Dermis microvascular lymphatic vessel endothelial cell (primary cell): ENCODE measurements at places on chromosomes 3 and 15. TPM values are rescaled to one million over a fixed set of nuclear protein-coding genes. Genes with fewer than 3 reads are reported as not detected.

DNA sequence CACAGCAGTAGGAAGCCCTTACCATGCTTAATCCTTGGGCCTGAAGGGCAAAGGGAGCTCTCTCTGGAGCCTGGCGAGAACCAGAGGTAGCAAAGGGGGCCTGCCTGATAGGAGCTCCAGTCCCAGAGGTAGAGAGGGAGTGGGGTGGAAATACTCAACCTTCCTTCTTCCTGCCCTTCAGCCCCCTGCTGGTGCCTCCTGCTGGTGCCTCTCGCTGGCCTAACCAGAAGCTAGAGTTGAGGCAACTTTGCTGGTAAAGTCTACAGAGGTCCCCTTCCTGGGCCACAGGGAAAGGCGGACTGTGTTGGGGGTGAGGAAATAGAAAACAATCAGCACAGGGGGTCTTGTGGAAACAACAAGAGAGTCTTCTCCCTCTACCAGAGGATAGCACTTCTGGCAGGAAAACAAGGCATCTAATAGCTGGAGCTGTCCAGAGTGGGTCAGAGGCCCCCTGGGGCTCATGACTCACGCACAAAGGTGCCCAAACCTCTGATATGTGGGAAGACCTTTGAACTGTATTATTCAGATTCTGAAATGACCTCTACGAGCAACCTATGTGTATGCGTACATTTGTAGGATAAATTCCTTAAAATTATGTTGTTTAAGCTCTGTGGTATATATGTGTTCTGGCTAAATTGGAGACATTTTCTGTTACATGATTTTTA lies 133.9 kb downstream of the LRRC28 start:
- DNase-seq, result no peak

GRCh38 chr15:89756897-89757296 lies 5.8 kb upstream of the MESP1 start:
- no peak for DNase-seq

- DNase-seq, result no peak
Measured at GRCh38 chr15:70585707-70586034, 177.7 kb downstream of the UACA start.

CYP19A1 gene
- total RNA-seq, result not detected in 2 replicates

GRCh38 chr3:15804553-15805095 lies 6.8 kb upstream of the ANKRD28 start:
- no peak for DNase-seq

DNA sequence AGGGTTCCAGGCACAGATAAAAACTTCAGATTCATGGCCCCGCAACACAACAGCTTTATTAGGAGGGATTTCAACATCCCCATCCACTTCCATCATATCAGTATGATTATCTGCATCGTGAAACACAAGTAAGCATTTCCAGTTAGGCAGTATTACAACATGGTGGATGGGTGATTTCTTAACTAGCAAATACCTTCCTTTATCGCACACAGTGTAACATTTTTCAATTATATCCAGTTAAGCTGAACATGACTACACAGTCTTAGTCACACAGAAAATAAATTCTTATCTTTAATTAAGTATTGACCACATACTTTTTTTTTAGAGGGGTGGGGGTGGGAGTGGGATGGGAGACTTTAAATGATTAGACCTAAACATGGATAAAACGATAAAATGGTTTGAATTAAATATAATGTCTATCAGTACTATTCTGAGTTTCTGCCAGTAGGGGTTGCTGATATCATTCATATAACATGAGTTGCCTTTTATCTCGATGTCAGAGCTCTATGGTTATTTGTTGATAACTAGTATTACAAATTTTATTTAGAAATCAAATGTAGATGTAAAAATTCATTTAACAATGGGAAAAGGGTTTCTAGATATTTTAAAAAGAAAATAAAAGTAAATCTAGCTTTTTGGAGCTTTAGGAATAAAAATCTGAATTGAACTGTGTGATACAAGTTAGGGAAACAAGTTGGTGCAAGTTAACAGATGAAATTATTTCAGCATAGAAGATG lies 146.6 kb downstream of the TBL1XR1 start:
- DNase-seq, result peak; percentile 65

GRCh38 chr3:105402287-105402801 lies 35.6 kb downstream of the ALCAM start:
- DNase-seq, result no peak

TPM1 gene
- total RNA-seq, result 165 and 241 TPM in 2 replicates

DNA sequence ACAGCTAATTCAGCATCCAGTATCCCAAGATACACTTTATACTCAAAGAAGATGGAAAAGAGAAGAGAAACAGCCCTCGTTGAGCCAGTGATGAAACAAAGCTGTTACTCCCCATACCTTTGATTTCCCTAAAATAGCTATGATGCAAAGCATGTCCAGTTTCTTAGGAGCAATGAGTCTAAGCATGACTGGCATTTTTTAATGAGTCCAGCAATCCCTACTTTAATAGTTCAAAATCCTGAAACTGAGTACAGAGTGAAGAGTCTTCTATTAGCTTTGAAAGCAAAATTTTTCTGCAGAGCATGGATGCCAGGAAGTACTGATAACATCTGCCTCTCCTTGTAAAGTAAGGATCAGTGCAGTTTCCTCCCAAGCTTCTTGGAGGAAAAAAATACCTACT lies 302.7 kb downstream of the IL5RA start:
- DNase-seq, result no peak

ZNF774 gene
- total RNA-seq, result 0.64 and 1.1 TPM in 2 replicates

SST gene
- total RNA-seq, result not detected in 2 replicates

DNA sequence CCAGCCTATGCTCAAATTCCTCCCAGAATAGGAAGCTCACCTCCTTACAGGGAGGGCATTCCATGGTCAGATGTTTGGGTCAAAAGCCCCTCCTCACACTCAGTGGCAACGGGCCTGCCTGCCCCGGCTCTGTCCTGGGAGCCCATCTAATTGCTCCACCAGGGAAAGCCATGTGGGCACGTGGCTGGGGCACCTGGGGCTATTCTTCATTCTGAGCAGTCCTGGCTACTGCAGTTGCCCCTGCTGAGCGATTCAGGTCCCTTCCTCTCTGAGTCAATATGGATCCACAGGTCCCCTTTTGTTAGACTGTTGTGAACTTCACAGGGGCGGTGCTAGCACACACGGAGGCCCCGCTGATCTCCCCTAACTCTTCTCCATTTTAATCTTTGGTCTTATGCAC lies 39.4 kb downstream of the TPRA1 start:
- no peak for DNase-seq

DNA sequence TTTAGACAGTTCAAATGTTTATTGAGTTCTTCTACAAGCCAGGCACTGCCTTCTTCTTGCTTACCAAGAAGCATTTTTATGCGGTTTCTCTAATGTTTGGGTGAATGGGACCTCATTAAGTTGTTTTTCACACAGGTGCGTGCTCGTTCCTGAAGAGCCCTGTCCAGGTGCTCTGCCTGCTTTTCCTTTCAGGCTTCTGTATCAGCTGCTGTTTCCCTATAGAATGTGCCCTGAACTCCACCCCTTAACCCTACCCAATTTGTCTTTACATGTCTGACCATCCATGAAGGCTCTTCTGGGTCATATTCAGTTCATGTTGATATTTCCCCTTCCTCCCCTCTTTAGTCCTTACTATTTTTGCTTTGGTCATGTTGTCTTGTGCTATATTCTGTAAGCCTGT lies 22.4 kb upstream of the GOLGA6L10 start:
- no peak for DNase-seq

MAGEL2 gene
- not detected in 2 replicates for total RNA-seq

DNA sequence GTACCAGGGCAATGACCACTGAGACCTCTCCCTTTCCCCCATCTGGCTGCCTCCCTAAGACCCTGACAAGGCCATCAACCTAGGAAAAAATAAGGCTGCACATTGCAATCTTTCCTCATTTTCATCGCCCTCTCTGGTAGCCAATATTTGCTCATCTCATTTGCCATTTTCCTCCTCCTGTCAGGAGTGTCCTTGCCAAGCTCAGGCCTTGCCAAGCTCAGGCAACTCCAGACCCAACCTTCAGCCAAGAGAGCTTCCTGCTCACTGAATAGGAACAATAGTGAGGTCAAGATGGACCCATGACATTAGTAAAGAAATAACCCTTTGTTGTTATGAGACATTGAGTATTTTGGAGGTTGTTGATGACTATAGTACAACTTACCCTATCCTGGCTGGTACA lies 380.3 kb downstream of the RSL24D1 start:
- no peak for DNase-seq

GRCh38 chr3:10619989-10620832 lies 114.8 kb upstream of the ATP2B2 start:
- DNase-seq, result no peak

GRCh38 chr15:77473328-77473727 lies 52.6 kb downstream of the HMG20A start:
- DNase-seq, result no peak

- DNase-seq, result no peak
Measured at GRCh38 chr3:21174461-21174860, 576.5 kb downstream of the ZNF385D start.

GRCh38 chr3:62229211-62229610 lies 144.1 kb downstream of the FEZF2 start:
- DNase-seq, result no peak

CTXND1 gene
- not detected in 2 replicates for total RNA-seq

GRCh38 chr3:179801263-179801662 lies 148.4 kb downstream of the USP13 start:
- DNase-seq, result no peak

DNA sequence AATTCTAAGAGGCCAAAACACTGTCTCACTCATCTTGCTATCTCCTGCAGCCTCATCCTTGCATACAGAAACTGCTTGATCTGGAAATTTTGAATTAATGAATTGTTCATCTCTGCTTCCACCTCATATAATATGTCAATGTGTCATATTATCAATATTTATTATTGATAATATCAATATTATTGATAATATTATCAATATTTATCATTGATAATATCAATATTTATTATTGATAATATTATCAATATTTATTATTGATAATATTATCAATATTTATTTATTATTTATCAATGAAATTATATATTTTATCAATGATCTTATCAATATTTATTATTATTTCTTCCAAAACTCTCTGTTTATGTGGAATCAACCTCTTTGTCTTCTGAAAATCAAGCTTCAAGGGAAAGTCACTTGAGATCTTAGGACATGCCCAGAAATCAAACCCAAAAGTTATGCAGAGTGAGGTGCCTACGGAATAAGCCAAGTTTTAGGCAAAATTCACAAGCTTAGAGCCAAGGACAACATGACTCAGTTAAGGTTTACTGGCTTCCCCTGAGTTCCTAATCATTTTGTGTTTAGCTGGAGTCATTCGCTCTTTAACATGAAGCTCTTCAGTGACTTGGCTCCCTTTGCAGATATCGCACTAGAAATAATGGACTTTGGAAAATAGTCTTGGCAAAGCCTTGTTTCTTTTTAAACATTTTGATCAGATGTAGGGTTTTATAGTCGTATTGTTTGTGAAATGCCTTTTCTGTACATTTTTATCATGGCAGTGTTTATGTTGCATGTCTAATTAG lies 297.1 kb upstream of the RARB start:
- DNase-seq, result no peak

DNA sequence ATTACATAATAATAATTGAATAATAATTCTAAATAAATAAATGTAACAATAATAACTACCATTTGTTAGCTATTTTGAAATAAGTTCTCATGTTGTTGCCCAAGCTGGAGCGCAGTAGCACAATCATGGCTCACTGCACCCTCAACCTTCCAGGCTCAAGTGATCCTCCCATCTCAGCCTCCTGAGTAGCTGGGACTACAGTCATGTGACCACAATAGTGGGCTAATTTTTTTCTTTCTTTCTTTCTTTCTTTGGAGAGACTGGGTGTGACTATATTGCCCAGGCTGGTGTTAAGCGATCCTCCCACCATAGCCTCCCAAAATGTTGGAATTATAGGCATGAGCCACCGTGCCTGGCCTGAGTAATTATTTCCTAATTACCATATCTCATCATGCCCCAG lies 30.9 kb upstream of the KCNMB3 start:
- no peak for DNase-seq

DNA sequence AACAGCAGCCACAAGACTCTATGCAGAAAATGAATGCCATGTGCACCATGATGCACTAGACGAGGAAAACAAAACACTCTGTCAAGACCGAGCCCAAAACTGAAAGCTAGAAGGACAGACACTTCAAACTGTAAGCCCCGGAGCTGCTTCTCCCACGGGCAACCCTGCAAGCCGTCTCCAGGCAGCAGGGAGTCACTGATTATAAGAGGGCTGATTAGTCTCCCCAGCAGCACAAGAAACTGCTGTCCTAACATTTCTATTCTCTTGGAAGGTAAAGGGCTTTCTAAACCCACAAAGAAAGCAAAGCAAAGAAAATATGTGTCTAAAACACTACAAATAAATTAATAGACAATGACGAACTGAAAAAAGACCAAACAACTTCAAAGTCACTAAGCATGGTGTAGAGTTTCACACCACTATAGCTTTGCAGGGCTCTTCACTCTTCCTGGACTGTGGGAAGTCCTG lies 15.5 kb downstream of the TBC1D2B start:
- no peak for DNase-seq

DNA sequence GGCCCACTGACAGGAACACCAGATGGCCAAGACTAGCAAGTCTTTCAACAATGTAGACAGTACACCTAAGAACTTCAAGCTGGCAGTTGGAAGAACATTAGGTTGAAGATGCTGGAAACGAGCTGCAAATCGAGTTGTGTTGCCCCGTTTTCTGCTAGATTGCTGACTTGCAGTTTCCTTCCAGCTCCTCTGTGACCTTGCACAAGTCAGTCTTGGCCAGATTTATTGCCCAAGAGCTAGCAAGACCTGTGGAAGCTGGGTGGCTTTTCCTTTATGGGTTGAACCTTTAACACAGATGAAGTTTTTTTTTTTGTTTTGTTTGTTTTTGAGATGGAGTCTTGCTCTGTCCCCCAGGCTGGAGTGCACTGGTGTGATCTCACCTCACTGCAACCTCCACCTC lies 2.9 kb upstream of the RBM6 start:
- DNase-seq, result no peak

DNA sequence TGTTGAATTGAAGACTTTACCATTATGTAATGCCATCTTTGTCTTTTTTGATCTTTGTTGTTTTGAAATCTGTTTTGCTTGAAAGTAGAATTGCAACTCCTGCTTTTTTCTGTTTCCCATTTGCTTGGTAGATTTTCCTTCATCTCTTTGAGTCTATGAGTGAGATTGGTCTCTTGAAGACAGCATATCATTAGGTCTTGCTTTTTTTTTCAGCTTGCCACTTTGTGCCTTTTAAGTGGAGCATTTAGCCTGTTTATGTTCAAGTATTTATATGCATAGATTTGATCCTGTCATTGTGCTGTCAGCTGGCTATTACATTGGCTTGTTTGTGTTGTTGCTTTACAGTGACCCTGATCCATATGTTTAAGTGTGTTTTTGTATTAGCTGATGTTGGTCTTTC lies 131.8 kb downstream of the ZIC1 start:
- no peak for DNase-seq

DNA sequence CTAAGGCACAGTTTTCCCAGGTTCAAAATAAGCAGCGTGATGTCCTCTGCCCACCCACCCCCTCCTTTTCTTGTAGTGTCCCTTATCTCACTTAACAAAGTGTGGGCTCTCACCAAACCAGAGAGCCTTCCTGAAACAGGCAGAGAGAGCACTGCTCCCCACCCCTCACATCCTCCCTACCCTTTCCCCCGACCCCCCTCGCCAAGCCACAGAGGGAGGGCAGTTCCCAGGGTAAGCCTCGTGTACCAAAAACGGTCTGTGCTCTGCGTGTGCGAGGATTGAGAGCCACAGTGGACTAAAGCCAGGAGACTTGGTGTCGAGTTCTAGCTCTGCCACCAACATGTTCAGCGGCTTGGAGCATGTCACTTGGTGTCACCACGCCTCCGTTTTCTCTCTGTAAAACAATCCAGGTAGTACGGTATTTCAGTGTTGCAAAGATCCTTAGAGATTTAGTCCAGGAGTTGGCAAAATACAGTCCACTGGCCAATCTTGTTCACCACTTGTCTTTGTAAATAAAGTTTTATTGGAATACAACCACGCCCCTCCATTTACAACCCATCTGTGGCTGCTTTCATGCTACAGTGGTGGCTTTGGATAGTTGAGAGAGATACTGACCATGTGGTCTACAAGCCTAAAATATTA lies 249.9 kb downstream of the OPA1 start:
- no peak for DNase-seq
